T-helper 2 cell treated with Interferon-gamma antibody and Interleukin-4, amounts not matched to agents 5 μg/mL and 100 μg/mL, for 36 hours (primary cell): ENCODE measurements at places on chromosomes 12 and 14.

GRCh38 chr12:52867642-52868041, 18.8 kb upstream of the KRT78 start:
- DNase-seq = no peak

DNA sequence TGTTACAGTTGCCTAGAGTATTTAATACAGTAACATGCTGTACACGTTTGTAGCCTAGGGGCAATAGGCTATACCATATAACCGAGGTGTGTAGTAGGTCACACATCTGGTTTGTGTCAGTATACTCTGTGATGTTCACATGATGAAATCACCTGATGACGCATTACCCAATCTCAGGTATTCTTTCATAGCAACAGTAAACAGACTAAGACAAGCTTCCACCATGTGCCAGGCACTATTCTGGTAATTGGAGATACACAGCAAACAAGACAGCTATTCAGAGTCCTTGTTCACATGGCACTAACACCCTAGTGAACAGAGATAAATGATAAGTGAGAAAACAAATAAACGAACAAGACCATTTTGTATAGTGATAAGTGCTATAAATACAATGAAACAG, 3.8 kb upstream of the PDE3A start:
- no peak for DNase-seq

GRCh38 chr12:127063339-127064072, 1203.5 kb upstream of the TMEM132C start:
- no peak for DNase-seq

DNA sequence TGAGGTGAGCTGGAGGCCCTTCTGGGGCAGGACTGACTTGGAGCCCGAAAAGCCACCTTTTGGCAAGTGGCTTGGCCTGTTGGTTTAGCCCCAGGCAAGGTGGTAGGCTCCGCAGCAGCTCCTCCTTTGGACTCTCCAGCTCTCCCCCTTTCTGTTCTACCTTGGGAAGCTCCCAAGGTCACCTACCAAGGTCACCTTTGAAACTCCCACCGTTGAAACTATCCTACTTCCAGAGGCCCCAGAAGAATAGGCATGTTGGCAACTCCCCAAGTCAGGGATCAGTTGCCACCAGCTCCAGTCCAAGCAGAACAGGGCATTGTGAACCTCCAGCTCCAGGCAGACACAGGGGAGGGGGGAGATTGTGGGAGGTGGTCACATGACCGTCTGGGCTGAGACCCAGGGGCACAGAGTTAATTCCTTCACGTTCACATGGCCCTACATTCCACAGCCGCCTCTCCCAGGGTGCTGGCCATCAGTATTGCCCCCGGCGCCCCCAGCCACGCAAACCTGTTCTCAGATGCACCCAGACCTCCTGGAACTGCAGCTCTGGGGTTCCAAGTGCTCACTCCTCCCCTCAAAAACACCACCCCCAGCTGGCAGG, 14.4 kb downstream of the IRF2BPL start:
- DNase-seq = no peak

GRCh38 chr14:20583142-20583541, 4.7 kb downstream of the RNASE11 start:
- DNase-seq = no peak

GRCh38 chr12:48592591-48593086, 22.8 kb upstream of the LALBA start:
- DNase-seq = no peak

DNA sequence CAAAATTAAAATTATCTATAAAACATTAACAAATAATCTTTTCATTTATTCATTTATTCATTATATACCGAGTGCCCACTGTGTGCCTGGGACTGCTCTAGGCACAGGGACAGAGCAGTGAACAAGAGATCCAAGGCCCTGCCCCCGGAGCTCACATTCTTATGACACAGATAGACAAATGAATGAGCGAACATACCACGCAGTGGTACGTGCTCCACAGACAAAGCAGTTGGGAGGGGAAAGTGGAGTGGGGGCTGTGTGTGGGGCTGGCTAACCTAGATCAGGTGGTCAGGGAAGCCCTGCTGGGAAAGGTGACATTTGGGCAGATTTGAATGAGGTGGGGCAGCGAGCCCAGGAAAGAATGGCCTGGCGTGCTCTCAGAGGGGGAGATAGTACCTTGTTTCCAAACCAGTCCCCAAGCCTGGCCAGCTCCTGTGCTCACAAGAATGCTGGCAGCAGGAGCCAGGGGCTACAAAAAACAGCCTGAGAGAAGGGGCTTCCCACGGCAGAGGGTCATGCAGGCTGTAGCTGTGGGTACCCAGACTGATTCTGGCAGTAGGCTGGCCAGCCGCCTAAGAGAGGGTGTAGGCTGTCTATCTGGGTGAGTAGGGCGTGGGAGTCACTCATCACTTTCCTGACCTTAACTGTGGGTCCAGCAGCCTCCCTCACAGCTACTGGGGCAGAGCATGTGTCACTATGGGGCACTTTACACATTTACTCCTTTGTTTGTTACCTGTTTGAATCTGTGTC, 57.8 kb upstream of the ACTN1 start:
- no peak for DNase-seq

DNA sequence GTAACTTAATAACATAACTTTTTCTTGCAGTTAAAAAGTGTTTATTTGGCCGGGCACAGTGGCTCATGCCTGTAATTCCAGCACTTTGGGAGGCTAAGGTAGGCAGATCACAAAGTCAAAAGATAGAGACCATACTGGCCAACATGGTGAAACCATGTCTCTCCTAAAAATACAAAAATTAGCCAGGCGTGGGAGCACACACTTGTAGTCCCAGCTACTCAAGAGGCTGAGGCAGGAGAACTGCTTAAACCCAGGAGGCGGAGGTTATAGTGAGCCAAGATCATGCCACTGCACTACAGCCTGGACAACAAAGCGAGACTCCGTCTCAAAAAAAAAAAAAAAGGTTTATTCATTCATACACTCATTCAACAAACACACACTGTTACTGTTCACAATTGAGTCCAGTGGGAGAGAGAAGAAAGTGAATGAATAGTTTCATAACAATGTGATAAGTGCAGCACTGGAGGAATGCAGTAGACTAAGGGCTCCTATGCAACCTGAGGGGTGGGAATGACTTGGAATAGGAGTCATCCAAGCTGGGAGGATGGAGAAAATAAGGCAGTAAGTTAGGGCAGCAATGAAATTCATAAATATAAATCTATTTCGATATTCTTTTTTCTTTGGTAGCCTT, 19.8 kb downstream of the DAD1 start:
- DNase-seq = no peak
